ENCODE measurements at places on chromosomes 7 and 10. TPM values are rescaled to one million over a fixed set of nuclear protein-coding genes. Genes with fewer than 3 reads are reported as not detected.

Gene HECW1
- 13.8 TPM for polyA plus RNA-seq

Gene HOXA1
- not detected for polyA plus RNA-seq

Gene FRA10AC1
- polyA plus RNA-seq, result 15.7 TPM

Gene PNLIP
- polyA plus RNA-seq, result not detected

Gene FOXP2
- 51.3 TPM for polyA plus RNA-seq

Gene GIMAP7
- polyA plus RNA-seq, result not detected

Gene TAS2R5
- polyA plus RNA-seq, result 9.4 TPM

Gene C10orf67
- 0.48 TPM for polyA plus RNA-seq

Gene AGAP4
- 44.1 TPM for polyA plus RNA-seq

Gene TLL2
- 0.11 TPM for polyA plus RNA-seq

Gene WDFY4
- polyA plus RNA-seq, result not detected

Gene PDE6C
- polyA plus RNA-seq, result not detected

Data from neural cell (in vitro differentiated cells).